NCI-H524 (cell line): ENCODE measurements at places on chromosomes 2 and 18.

DNA sequence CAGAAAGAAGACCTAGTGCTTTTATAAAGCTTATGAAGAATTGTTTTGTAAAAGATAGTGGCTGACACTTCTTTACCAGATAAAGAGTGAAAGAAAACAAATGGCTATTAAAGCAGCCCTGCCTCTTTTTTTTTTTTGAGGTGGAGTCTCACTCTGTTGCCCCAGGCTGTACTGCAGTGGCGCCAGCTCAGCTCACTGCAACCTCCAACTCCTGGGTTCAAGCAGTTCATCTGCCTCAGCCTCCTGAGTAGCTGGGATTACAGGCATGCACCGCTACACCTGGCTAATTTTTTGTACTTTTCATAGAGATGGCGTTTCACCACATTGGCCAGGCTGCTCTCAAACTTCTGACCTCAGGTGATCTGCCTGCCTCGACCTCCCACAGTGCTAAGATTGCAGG, 12.9 kb downstream of the ARPC2 start:
- no peak for DNase-seq

DNA sequence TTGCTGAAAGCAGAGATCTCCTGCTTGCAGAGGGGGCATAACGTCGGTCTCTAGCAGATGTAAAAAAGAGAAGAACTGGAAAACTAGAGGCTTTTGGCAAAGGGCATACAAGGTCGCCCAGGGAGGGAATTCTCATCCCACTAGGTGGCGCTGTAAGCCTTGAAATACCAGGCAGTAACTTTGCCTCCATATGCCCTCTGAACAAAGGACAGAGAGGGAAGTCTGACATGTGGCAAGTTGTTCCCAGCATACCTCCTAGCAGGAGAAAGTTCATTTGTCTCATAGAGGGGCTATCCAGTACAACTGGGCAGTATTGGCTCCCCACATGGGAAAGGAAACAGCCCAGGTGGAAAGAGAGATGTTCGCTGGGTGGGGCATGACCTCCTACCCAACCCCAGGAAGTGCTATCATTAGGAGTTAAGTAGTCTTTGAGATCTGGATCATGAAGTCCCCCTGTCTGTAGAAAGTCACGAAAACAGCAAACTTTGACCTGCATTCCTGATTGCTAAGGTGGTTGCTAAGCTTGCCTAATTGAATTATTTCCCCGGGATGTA, 39.9 kb downstream of the STK17B start:
- peak; percentile 21 for DNase-seq

DNA sequence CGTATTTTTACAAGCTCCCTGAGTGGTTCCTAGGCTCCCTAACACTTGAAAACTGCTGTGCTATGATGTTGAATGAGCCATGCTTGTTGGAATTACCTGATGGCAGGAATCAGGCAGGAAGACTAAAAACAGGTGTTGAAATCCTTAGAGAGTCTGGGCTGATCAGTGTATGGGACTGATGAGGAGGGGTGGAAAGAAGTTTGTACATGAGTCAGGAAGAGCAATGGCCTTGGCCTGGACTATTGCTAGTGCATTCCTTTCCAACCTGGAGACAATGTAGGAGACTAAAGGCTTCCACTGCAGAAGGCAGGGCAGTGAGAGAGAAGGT, 25.0 kb upstream of the TMBIM1 start:
- no peak for DNase-seq

GRCh38 chr18:77857678-77858655, 608.3 kb downstream of the GALR1 start:
- DNase-seq, result peak; percentile 60

- DNase-seq, result no peak
Measured at GRCh38 chr18:47978141-47978540, 47.7 kb upstream of the SMAD2 start.
